ENCODE measurements at places on chromosomes 2 and 18.
A peak's percentile ranks its signal among the peaks of the same experiment; 100 is the strongest.

DNA sequence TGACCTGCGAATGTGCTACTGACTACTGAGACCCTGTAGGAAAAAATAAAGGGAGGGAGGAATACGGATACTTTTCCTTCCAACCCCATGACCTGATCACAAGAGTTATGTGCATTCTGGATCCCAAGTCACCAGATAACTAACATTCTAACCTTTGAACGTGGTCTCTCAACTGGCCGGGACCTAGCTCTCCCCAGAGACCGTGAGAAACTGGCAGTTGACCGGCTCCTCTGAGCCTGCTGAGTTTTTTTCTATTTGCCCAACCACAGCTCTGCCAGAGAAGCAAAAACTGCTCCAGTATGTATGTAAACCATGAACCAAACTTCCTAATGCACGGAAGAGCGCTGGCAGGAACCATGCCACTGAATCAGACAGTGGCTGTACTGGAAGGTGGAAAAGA lies 47.5 kb upstream of the PTMA start:
- no peak for DNase-seq

- no peak for DNase-seq
Observed at GRCh38 chr2:212712466-212712865, 173.9 kb upstream of the ERBB4 start.

- DNase-seq, result no peak
Observed at GRCh38 chr18:35605686-35606417, 24.3 kb downstream of the GALNT1 start.

DNA sequence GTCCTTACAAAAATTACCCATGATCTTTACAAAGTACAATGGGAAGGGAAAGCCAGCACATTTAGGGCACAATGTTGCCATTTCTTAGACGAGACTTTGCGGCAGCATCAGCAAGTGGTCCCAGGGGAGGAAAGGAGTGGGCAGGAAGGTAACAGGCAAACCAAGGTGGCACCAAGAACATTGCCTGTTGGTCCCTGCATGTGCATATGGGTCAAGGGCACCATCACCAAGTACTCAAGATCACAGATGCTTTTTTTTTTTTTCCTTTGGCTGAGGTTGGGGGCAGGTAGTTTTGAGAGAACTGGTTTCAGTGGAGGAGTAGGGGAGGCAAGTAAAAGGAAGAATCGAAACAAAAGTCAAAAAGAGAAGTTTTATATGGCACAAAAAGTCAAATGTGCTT lies 752 bp upstream of the CYTIP start:
- peak; percentile 54 for DNase-seq

DNA sequence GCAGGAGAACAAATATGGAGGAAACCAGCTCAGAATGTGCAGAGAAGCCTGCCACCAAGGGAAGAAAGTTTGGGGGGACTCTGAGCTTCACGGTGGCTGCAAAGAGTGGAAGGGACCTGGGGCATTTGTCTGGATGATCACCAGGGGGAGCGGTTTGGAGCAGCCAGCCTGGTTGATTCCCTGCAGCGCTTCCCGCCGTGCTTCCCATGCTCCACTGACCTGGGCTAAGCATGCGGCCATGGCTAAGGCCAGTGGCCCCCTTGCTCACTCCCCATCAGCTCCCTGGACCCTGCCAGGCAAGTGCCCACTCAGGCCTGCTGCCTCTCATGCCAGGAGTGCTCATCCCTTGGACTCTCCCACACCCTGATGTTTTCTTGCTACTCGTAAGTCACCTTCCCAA lies 27.0 kb downstream of the NTSR2 start:
- no peak for DNase-seq

DNA sequence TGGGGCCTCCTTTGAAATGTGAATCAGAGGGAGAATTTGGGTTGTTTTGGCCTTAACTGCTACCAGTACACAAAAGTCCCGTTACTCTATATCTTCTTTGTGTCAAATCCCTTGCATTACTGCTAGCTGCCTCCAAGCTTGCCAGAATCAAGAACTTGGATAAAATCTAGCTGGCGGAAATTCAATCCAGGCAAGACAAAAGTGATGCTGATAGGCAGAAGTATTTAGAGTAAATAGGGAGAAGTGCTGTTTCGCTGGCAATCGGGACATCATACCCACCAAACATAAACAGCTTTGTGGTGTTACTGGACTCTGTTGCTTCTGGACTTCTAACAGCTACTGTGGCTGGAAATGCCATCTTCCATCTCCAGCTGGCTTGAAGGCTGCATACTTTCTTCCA lies 2.5 kb downstream of the IFIH1 start:
- DNase-seq, result no peak

DNA sequence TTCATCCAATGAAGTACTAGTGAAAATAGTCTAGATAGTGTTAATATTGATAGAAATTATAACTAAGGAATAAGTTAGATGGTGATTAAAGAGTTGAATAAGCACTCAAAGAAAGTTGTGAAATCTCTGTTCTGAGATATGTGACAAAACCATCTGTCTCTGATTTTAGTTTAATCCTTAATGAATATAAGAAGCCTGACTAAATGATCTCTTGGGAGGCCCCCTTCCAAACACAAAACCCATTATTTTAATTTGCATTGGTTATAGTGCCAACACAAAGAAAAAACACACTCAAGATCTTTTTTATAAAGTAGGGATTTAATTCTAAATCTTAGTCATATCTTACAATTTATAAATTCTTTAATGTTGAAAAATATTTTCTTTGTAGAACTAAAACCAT lies 34.0 kb downstream of the SCN2A start:
- DNase-seq, result no peak

DNA sequence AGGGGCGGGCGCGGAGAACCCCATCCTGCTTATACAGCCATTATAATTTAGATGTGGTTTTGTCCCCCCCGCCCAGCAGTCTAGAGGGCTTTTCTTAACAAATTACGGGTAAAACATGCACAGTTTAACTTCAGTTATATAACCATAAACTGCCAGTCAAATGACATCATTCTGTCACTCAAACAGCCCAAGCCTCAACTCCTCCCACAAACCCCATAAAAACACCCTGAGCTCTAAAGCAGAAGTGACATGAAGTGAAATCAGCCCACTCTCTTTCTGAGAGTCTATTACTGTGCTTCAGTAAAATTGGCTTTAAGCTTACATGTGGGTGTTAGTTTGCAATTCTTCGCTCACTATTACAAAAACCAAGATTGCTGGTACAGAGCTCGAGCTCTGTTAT lies 705.1 kb upstream of the GCFC2 start:
- DNase-seq, result no peak

DNA sequence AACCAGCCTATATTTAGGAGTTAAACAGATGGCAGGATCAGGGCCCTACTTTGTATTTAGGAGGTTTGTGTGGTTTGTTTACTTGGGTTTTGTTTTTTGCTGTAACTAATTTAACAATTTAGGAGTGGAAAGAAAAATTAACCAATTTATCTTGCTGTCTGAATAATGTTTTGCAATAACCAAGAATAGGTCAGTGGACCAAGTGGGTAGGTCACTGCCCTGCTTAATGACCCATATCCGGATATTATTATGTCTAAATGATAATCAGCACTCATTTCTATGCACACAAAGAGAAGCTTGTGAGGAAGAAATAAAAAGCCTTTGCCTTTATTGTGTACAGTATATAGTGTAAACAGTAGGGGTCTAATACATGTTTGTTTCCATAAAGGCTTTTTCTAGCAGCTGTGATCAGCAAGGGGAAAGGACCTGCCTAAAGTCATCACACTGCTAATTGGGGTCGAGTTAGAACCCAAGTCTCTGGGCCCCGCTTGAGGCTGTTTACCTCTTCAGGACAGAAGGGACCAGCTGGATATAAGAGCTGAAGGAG lies 76.6 kb downstream of the TGOLN2 start:
- no peak for DNase-seq

- no peak for DNase-seq
Observed at GRCh38 chr2:110113961-110114591, 1.5 kb downstream of the MALL start.

- DNase-seq, result no peak
Observed at GRCh38 chr18:29012883-29013465, 836.0 kb upstream of the CDH2 start.

DNA sequence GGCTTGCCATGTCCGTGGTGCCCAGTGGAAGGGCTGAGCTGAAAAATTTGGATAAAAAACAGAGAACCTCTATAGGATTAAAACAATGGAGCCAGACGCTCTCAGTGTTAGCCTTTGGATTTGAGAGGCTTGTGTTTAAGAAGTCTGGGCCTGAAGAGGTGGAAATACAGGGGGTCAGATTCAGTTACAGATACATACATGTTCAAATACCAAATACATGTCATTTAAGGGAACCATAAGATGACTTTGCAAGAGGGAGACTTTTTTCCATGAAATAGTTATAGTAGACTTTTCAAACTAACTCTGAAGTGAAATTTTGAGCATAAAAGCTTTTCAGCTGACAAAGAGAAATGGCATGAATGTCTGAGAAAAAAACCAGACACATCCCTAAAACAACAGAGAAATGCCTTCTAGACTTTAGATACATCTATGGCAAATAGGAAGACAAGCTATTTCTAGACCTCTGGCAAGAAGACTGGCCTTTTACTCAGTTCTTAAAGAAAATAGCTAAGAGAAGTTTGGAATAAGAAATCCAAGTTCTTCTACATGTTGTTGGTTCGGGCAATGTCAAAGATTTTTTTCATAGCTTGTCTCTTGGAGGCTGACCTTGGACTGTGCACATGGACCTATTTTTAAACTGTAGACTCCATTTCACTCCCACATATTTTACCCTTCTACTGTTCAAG lies 112.9 kb downstream of the LTBP1 start:
- no peak for DNase-seq

GRCh38 chr2:126723281-126723815 lies 67.4 kb downstream of the GYPC start:
- no peak for DNase-seq

DNA sequence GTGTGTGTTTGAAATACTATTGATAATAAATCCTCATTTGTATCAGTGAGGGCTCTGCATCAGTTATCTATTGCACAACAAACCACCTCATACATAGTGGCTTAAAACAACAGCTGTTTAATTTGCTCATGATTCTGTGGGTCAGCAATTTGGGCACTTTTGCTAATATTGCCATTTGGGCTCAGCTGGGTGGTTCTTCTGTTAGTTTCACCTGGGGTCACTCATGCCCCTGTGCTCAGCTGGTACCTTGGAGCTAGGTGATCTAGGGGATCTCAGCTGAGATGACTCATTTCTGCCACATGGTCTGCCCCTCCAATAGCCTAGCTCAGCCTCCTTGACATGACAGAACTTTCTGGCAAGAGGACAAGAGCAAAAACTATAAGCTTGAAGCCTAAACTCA lies 126.3 kb downstream of the LYPD6B start:
- DNase-seq, result no peak

- no peak for DNase-seq
Observed at GRCh38 chr2:106126705-106127281, 67.3 kb downstream of the UXS1 start.

DNA sequence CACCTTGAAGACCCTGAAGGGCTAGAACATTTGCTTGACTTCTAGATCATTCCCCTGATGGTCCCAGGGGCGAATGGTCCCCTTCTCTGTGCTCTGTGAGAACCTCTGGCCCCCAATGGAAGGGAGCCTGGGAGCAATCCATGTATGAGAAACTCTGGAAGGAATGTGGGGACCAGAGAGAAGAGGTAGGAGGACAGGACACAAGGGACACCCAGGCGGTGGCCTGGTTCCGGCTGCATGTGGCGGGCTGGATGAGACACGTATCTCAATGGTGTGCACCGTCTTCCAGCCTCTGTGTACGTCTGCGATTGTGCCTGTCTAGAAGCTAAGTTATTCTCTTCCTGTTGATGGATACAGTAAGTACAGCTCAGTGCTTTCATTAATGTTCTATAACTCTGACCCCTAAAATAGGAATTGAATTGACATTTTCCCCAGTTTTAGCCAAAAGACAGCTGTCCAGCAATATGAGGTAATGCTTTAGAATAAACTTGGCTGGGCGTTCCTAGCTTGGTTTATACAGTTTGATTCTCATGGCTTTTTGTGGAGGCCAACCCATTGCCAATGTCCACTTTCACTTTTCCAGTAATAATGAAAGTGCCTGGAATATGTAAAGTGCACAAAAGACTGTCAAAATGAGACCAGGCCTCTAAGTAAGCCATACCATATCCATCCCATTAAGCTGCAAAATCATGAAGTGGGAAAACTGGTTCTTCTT lies 30.1 kb upstream of the COPS8 start:
- DNase-seq, result no peak

DNA sequence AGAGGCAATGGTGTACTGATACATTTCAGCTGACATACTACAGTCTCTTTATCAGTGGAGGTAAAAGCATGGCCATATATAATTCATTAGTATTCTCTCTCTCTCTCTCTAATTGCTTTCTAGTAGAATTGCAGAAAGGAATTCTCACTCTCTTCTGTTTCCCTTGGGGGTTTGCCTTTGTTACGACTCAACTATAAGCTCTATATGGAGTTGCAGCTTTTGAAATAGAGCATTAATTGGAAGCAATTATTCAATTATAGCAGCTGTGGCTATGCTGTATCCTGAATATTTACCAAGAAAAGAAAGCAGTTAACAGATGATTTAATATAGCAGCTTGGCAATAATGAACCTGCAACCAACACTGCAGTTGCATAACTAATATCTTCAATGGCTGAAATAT lies 132.7 kb upstream of the STON1 start:
- DNase-seq, result no peak
